GM23338 (cell line): ENCODE measurements at places on chromosomes 2 and 18. TPM values are rescaled to one million over a fixed set of nuclear protein-coding genes. Genes with fewer than 3 reads are reported as not detected.

- DNase-seq, result peak; percentile 13
Measured at GRCh38 chr2:229520691-229521096, 193.7 kb downstream of the DNER start.

- no peak for DNase-seq
Measured at GRCh38 chr2:68091439-68092034, 28.7 kb upstream of the C1D start.

The SPATA3 gene
- not detected in 2 replicates for total RNA-seq

- DNase-seq, result no peak
Measured at GRCh38 chr2:112591413-112591812, 7.0 kb downstream of the CHCHD5 start.

The QPCT gene
- total RNA-seq, result 13.2 and 16.5 TPM in 2 replicates

- DNase-seq, result no peak
Measured at GRCh38 chr2:237696461-237696860, 69.1 kb downstream of the LRRFIP1 start.

- no peak for DNase-seq
Measured at GRCh38 chr2:189408294-189408693, 33.0 kb upstream of the WDR75 start.

GRCh38 chr2:54669677-54670484 lies 53.6 kb upstream of the EML6 start:
- no peak for DNase-seq

The ANKRD30B gene
- total RNA-seq, result not detected in 2 replicates

DNA sequence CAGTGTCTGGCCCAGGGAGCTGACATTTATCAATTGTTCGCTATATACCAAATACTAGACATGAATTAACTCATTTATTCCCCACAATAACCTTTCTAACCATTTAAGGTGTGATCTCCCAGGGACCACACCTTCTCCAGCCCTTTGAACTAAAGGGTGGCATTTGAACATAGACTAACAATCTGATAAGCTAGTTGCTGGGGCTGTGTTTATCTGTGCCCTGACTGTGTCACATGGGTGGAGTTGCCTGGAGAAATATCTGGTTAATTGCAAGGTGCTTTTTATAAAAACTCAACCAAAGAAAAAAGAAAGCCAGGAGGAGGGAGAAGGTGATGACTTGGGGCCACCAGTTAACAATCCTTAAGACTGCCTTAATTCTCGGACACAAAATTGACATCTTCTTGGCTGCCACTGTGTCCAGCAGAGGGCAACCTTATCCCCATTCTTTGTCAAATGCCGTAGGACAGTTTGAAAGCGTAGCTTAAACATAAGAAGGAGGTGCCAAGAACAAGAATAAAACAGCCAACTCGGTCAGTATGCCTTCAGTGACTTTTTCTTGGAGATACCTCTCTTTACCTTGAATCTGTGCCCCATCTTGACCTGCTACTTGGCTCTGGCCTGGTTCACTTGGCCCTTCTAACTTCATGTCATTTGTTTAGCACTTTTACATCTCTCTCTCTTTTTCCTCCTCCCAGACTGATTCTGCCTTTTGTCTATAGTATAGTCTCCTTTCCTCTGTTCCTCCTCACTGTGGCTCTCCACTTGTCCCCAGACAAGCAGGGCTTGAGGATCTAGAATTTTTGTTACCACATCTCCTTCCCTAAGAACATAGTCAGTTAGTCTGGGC lies 183.4 kb downstream of the MYO3B start:
- DNase-seq, result peak; percentile 82

- no peak for DNase-seq
Measured at GRCh38 chr2:230749111-230749510, 36.5 kb downstream of the CAB39 start.

DNA sequence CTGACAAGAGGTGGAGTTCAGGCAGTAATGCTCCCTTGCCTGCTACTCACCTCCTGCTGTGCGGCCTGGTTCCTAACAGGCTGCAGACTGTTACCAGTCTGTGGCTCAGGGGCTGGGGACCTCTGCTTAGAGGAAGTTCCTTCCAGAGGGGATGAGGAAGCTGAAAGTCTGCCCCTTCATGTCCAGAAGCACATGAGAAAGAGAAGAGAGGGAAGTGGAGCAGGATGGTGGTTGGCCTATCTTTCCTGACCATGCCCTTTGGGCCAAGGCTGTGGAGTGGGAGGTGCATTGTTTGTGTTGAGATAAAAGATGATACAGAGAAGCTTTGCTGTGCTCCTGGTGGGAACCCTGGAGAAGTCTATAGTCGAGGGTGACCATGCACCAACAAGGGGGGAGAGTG lies 112.5 kb downstream of the LPIN1 start:
- DNase-seq, result no peak

The SULT1C4 gene
- total RNA-seq, result 2.1 TPM in 2 replicates

DNA sequence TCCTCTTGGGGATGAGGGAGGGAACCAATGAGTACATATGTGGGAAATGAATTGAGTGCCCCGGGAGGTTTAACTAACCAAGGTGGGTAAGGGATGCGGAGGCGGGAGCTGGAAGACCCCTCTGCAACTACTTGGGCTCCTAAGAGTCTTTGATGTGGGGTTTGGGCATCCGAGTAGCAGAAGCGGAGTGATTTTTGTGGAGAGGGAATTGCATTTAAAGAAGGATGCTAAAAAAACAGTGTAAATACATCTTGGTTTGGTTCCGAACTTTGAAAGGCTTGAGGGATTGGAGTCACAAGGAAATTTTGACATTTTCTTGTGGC lies 215.7 kb downstream of the MCFD2 start:
- peak; percentile 41 for DNase-seq

GRCh38 chr2:168679741-168680310 lies 122.6 kb upstream of the NOSTRIN start:
- DNase-seq, result no peak

GRCh38 chr2:219626540-219626939 lies 890 bp upstream of the SLC4A3 start:
- no peak for DNase-seq

DNA sequence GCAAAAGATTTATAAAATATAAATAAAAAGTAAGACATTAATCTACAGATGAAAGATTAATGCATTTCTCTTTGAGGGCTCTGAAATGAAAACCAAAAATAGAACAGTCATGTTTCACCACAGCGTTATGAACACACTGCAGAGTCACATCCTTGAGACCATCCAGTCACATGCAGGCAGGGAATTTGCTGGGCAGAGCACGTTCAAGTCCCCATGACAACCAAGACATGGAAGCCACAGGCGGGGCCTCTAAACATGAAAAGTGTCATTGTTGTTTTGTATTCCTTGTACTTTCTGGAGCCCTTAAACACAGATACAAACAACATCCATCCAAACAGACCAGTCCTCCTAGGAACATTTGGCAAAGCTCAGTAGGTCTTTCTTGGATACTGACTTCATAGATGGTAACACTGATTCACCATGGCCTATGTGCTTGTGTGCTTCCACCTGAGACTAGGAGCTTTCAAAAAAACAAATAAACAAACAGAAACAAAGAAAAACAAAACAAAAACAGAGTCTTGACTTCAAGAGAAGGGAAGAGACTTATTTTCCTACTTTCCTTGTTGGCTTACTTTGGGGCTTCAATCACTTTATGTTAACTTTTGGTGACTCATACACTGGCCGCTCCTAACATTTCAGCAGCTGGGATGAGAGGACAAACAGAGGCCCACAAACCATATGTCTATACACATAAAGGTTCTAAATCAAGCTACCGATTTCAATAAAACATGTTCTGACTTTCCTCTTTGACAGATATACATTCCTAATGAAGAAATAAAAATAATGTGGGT lies 99.5 kb upstream of the CCDC85A start:
- DNase-seq, result no peak

DNA sequence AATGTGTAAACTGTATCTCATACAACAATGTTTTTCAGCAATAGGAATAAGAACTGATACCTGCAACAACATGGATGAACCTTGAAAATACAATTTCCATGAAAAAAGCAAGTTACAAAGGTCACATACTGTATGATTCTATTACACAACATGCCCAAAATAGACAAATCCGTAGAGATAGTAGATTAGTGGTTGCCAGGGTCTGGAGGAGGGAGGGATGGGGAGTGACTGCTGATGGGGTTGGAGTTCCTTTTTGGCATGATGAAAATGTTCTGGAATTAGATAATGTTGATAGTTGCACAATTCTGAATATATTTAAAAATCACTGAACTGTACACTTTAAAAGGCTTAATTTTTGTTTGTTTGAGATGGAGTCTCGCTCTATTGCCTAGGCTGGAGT lies 33.8 kb downstream of the UBXN4 start:
- DNase-seq, result no peak

The FLACC1 gene
- total RNA-seq, result 0.10 TPM in 1 of 2 replicates, not detected in the other
